ENCODE measurements at places on chromosomes 7 and 10.

- no peak for DNase-seq
Observed at GRCh38 chr10:7787150-7787856, 490 bp downstream of the KIN start.

DNA sequence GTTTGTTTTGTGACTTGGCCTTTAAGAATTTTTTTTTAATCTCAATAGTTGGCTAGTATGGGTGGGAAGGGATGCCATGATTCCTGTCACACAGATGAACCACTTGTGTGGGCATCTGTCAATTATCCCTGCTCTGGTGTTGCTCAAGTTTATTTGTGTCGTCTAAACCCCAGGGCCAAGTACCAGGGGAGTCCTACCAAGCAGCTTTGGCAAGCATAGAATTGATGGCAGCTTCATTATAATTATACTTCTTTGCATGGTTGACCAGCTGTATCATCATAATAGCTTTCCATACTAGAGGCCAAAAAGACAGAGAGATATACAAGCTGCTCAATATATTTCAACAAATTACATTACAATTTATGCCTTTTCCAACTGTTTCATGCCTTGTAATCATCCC lies 30.4 kb downstream of the SUGCT start:
- DNase-seq = no peak

DNA sequence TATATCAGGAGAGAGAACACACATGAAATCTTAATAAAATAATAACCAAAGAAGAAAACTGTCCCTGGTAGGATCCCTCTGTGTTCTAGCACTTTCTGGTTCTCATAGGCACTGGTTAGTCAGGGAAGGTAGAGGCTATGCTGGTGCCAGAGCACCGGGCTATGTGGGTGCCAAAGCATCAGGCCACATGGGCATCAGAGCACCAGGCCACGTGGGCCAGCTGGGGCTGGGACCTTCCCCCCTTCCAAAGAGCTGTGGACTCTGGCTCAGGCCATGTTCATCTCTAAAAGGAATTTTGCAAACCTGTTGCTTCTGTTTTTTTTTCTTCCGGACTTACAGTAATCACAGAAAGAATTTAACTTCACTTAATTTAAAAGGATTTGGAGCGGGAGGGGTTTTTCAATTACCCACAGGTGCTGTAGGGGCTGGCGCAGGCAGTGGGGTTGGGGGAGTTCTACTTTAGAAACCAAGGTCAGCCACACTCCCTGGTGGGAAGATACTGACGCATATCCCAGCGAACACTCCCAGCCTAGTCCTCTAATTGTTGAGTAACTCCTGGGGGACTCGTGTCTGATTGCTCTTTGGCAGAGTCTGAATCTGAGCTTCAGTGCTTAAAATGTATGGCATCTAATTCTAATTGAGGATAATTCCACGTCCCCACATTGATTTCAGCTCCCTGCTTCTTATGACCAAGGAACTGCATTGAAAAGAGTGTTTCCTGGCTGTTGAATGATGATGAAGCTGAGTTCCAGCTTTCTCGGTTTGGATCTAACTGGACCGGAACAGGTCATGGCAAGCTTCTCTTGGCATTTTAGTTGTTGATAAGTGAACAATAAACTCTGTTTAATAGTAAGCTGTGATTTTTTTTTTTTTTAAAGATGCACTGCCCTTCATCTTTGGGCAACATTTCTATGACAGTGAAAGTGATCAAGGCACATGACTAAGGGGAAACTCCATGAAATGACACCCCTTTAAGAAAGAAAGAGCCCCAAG lies 110.7 kb upstream of the FZD8 start:
- no peak for DNase-seq

GRCh38 chr7:54330216-54330800 lies 211.9 kb upstream of the VSTM2A start:
- no peak for DNase-seq

GRCh38 chr10:68792115-68792514 lies 35.2 kb upstream of the STOX1 start:
- no peak for DNase-seq

DNA sequence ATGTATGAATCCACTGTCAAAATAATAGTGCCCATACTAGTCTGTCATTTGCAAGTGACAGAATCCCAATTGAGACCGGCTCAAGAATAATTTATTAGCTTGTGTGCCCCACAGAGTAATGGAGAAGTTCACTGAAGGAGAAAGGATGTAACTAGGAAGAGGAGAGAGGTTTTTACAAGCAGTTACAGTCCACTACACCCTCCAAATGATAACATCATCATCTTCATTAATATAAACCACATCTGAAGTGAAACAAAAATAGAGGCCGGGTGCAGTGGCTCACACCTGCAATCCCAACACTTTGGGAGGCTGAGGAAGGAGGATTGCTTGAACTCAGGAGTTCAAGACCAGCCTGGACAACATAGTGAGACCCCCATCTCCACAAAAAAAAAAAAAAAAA lies 226.8 kb downstream of the SKIDA1 start:
- no peak for DNase-seq

DNA sequence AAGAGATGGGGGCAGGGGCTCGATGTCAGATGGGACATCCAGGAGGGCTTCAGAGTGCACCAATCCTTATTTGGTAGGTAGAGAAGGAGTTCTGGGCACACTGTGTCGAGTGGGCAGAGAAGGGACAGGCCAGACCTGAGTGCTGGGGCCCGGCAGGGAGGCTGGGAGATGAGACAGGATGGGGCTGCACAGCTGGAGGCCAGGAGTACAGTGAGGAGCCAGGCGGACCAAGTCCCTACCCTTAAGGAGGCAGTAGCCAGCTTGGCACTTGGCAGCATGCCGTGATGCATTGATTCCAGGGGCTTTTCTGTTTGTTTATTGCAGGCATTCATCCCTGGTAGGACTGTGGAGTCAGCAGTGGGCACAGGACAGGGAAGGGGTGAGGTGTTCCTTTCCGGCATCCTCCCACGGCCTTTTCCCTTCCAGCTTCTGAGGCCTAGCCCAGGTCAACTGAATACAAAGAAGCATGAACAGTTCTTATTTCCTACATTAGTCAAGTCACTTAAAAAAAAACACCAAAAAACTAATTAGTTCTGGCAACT lies 168.8 kb upstream of the CDCA7L start:
- DNase-seq = no peak

DNA sequence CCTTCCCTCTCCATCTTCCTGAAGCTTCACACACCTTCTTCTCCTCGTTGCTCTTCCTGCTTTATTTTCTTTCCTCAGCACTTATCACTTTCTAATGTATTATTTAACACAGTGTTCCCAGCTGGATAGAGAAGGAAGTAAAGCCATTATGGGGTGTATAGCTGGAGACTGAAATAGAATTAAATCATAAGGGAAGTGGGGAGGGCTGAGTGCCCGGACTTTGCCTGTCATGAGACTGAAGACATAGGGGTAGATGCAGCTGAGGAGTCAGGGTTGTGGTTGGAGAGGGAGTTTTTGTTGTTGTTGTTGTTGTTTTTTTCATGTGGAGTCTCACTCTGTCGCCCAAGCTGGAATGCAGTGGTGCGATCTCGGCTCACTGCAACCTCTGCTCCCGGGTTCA lies 65.3 kb downstream of the GALNT11 start:
- DNase-seq = no peak

DNA sequence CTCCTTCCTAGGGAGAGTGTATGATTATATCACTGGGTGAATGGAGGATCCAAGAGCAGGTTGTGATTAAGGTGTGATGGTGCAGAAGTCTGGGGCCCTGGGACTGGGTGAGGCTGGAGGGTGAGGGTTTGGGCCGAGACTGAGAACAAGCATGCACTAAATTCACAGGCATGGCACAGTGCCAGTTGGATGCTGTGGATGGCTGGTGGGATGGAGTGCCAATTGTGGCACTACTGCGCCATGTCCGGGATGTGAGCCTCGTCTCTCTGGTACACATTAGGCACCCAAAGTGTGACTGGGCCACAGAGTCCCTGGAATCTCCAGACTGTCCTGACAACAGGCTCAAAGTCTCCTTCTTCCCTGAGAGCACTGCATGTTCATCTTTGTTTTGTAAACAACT lies 208.1 kb downstream of the EMX2 start:
- no peak for DNase-seq

DNA sequence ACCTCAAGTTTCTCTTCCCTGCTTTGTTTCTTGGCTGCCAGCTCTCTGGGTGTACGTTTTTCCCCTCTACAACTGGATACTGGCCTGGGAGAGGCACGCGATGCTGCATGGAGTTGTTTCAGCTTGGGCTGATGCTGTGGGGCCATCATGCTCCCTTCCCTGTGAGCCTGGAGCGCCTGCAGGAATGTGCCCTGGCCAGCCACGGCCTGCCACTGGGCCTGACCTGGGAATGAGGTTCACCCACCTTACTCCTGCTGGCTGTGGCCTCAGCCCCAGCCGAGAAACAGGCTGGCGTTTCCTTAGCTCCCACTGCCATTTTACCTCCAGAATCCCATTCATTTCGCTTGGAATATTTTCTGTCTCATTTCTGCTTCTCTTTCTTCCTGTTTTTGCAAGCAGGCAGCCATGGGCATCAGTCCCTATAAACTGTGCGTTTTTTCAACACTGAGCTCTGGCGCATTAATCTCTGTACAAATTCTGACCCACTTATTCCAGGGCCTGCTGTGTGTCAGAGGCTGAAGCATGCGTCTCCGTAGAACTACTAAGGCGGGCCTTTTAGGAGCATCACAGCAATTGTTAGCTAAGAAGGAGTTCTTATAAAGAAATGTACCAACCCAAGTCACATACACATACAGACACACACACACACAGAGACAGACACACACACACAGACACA lies 57.9 kb downstream of the GATA3 start:
- no peak for DNase-seq
